ENCODE measurements at places on chromosomes 12 and 14.

GRCh38 chr12:111209811-111210210, 159.1 kb downstream of the PHETA1 start:
- no peak for DNase-seq

DNA sequence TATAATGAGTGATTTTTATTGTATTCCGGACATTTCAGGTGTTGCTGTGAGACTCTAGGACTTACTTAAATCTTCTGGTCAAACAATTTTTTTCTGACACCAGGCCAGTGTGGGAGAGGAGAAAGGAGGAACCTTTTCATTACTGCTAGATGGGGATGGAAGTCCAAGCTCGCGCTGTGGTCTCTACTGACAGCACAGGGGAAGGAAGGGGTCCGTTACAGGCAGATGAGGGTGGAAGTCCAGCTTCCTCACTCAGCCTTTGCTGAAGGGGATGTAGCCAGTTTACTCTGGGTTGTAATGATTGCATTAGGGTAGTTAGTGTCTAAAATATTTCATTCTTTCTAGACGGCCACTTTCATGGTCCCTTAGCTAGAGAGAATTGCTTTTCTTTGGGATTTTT, 26.3 kb upstream of the ST8SIA1 start:
- DNase-seq: no peak

DNA sequence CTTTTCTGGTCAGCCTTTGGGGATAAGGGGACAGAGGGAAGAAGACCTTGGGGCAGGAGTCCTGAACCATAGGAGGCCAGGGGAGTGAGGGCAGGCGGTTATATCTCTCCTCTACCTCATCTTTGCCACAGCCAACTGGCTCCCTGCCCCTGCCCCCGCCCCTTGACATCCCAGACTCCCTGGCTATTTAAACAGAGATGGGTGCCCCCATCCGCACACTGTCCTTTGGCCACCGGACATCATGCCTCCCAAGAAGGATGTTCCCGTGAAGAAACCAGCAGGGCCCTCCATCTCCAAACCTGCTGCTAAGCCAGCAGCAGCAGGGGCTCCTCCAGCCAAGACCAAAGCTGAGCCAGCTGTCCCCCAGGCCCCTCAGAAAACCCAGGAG, 1.3 kb downstream of the MYL6B start:
- DNase-seq: no peak

DNA sequence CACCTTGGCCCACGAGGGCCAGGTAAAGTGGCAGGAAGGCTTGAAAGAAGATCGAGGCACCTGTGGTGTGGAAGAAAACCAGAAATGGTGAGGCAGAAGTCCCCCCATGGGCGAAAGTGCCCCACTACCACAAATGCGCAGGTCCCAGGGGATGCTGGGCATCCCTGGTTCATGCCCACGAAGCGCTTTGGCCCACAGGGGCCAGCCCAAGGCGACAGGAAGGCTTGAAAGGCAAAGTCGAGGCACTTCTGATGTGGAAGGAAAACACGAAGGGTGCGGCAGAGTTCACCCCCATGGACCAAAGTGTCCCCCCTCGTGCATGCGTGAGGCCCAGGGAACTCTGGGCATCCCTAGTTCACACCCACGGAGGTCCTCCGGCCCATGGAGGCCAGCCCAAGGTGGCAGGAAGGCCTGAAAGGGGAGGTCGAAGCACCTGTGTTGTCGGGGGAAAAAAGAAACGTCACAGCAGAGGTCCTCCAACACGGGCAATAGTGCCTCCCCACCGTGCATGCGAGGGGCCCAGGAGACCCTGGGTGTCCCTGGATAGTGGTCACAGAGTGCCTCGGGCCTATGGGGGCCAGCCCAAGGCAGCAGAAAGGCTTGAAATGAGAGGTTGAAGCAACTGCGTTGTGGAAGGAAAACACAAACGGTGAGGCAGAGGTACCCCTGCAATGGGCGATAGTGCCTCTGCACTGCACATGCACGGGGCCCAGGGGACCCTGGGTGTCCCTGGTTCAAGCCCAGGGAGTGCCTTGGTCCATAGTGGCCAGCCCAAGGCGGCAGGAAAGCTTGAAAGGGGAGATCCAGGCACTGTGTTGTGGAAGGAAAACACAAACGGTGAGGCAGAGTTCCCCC, 373.9 kb downstream of the ALG10 start:
- DNase-seq: no peak

DNA sequence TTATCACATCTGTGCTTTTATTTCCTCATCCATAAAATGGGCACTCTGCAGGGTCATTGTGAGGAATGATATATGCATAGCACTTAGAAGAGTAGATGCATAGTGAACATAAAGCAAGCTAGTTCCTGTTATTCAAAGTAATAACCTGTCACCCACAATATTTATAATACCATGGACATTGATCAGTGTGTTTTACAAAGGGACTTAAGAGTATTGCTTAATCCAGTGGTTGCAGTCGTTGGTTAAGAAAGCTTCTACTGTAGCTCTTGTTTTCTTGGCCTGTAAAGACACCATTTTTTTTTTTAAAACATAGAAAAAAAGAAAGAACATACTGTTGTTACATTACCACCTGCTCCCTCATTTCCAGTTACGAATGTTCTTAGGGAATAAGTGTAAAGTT, 13.1 kb downstream of the METAP2 start:
- DNase-seq: no peak

DNA sequence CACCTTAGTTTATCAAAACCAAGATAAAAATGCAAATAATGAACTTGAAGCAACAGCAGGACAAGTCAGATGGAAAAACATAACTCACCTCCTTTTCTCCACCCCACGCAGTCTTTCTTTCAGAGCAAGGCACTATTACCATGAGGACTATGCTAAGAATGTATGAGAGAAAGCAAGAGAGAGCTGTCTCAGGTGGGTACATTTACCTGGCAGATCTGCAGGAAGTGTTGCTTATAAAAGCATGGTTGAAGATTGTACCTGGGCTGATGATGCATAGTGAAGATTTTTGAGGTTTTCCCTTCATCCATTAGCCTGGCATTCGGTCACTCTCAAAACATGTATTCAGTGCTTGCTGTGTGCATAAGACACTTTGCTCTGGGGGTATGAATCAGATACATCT, 68.8 kb upstream of the IFNG-AS1 start:
- no peak for DNase-seq

DNA sequence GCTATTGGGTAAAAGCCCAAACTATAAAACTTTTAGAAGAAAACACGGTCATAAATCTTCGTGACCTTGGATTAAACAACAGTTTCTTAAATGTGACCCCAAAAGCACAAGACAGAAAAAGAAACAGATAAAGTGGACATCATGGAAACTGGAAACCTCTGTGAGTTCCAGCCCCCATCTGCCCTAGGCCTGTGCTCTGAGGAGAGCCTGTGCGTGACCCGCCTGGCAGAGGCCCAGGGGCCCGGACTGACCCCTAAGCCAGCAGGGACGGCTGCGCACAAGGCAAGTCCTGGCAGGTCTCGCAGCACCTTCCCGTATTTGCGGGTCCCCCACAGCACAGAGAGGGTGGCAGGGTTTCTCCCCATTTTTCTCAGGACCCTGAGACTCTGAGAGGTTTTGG, 76.0 kb downstream of the CHGA start:
- no peak for DNase-seq

- DNase-seq: no peak
Measured at GRCh38 chr12:53575502-53576249, 50.5 kb downstream of the ATF7 start.

Data from NCI-H1930 (cell line).